ENCODE measurements at places on chromosomes 12 and 14.

DNA sequence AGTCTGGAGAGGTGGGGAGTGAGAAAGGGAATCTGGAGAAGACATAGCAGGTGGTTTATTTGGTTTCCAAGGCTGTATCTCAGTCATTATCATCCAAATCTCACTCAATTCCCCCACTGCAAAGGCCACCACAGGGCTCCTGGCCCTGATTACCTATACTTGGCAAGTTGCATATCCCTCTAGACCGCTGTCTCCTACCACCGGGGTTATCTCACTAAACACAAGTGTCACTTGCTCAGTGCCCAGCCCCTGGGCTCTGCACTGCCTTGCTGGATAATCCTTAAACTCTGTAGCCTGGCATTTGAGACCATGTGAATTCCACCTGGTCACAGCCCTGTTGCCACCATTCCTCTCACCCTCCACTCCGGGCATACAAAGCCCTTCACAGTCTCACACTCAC, 119.0 kb downstream of the RTN1 start:
- no peak for DNase-seq

DNA sequence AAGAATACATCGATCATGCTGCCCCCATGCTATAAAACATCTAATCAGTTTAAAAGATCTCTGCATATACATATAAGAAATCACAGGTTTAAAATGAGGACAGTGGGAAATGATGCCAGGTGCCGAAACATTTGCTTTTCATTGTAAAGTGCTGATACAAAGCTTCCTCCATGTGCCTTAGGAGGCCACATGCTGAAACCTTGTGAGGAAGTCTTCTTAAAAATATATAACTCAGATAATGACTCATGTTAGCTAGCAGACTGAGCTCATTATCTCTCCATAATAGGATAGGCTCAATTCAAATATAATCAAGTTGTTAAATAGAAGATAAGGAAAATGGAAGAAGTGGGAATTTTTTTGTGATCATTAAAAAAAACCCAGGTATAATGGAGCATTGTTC, 65.9 kb downstream of the RFX4 start:
- no peak for DNase-seq

DNA sequence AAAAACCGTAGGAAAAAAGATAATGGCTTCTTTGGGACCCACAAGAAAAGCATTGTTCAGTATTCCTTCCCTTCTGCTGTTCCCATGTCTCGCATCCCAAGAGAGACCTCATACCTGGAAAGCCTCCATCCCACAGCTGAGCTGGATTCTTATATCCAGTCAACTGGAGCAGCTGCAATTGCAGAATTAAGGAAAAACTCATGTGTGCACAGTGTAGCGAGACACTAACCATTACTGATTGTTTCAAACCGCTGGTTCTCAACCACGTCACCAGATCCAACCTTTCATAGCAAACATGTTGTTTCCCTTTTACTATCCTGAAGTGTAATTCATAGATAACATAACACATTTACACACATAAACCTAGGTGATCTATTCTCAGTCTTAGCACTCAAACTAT, 5.5 kb upstream of the RNASE10 start:
- no peak for DNase-seq

- DNase-seq: no peak
Observed at GRCh38 chr14:46596236-46596635, 55.3 kb downstream of the RPL10L start.

DNA sequence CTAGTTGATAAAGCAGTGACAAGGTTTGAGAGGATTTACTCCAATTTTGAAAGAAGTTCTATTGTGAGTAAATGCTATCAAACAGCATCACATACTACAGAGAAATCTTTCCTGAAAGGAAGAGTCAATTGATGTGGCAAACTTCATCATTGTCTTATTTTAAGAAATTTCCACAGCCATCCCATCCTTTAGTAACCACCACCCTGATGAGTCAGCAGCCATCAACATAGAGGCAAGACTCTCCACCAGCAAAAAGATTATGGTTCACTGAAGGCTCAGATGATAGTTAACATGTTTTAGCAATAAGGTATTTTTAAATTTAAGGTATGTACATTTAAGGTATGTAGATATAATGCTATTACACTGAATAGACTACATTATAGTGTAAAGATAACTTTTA, 122.1 kb upstream of the ARHGAP5 start:
- DNase-seq: no peak

GRCh38 chr12:75482646-75483045, 2.1 kb downstream of the GLIPR1 start:
- DNase-seq: no peak

GRCh38 chr12:120485961-120486881, 9.7 kb upstream of the DYNLL1 start:
- no peak for DNase-seq

Measured in NCI-H524 (cell line).